ENCODE measurements at places on chromosomes 12 and 14.

- no peak for DNase-seq
These were observed 26.1 kb downstream of the KMT5A start for GRCh38 chr12:123410041-123410412.

- no peak for DNase-seq
These were observed 11.1 kb downstream of the AEBP2 start for GRCh38 chr12:19450362-19450761.

- no peak for DNase-seq
These were observed 85.1 kb downstream of the DRAM1 start for GRCh38 chr12:101962486-101962885.

GRCh38 chr14:78092040-78092439, 78.1 kb upstream of the NRXN3 start:
- DNase-seq: no peak

GRCh38 chr12:614411-614970, 48.8 kb downstream of the NINJ2 start:
- no peak for DNase-seq

DNA sequence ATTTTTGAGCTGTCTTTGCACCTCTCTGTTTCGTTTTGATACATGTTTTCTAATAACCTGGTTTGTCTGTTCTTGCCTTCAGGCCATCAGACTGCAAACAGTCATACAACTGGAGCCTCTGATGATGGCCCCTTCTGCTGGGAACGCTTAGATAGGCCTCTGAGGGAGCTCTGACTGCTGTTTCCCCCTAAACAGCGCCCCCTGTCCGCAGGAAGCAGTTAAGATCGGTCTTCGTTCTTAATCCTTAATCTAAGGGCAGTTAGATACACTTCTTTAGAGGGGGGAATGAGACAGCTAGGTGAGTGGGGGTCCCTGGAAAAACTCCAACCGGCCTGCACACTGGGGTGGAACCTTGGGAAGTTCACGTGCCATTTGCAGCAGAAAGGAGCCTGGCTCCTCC, 1338.8 kb upstream of the SEL1L start:
- no peak for DNase-seq
